ENCODE measurements at places on chromosomes 7 and 10.
A peak's percentile ranks its signal among the peaks of the same experiment; 100 is the strongest.

DNA sequence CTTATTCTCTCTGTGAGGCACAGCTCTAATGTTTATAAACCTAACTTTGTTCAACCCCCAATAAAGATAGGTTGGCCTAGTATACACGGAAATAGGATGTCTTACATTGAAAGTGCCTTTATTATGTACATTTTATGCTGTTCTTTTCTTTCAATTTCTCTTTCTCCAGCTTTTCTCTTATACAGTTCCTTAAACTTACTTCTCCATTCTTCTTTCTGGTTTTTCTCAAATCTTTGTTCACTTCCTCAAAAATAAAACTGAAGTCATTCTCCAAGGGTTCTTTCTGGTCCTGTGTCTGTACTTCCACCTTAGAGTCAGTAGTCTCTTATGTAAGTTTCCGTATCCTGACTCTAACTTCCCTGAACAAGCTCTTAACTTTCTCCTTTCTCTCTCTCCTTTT, 29.2 kb upstream of the NAMPT start:
- DNase-seq: no peak

DNA sequence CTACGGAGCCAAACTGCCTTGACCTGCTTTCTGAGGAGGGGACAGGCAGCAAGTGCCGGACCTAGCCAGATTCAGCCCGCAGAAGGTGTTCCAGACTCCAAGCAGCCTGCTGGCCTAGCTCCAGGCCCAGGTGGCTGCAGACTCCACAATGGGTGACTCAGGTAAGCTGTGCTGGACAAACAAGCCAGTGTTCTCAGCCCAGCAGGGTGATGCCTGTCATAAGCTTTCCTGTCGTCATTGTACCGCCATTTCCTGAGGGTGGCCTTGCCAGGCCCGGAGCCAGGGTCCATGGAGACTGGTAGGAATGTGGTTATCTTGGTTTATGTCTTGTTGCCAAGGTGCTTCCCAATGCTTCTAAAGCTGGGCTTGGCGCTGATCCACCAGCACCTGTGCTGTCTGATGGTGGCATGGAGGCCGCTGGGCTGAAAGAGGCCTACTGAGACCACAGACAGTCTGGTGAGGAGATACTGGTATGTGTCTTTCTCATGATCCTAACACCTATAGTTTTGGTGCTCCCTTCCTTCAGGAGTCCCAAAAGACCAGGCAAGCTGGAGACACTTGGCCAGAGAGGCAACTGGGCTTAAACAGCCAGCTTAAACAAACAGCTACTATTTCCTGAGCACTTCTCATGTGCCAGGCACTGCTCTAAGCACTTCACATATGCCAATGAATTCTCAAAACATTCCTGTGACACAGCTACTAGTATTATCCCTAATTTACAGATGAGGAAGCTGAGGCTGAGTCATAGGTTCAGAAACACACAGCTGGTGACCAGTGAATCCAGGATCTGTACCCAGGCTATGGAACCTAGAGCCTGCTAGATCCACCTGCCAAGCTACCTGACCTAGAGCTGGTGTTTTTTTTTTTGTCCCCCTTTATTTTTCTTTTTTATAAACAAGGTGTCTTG, 42.0 kb downstream of the ZC3HC1 start:
- DNase-seq: no peak

DNA sequence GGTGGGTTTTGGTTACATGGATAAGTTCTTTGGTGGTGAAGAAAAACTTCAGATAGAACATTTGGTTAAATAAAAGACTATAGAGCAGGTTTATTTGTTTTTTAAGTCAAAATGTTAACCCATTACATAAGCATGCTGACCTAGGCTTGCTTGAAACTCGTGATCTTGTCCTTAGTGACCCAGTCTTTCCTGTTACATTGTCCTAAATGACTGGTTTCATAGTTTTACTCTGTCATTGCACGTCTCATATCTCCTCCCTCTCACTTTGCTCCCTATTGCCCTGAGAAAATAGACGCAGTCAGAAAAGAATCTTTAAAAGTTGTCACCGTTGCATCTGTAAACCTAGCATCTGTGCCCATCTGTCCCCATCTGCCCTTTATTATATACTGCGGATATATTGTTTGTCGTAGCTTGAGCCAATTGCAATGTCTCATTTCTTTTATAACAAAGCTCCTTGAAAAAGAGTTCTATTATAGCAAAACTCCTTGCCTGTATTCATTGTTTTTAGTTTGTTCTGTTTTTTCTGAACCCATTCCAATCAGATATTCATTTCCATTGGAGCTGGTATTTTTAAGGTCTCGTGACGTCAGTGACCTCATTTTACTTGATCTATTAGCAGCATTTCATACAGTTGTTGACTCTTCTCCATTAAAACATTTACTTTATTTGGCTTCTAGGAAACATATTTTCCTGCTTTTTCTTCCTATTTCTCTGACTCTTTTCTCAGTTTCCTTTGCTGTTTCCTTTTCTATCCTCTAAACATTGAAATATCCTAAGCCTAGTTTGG, 57.3 kb downstream of the HELLS start:
- no peak for DNase-seq

- no peak for DNase-seq
These were observed 9.2 kb upstream of the FGFR2 start for GRCh38 chr10:121607310-121608055.

GRCh38 chr7:122316467-122317388, 12.2 kb upstream of the FEZF1 start:
- DNase-seq: no peak

DNA sequence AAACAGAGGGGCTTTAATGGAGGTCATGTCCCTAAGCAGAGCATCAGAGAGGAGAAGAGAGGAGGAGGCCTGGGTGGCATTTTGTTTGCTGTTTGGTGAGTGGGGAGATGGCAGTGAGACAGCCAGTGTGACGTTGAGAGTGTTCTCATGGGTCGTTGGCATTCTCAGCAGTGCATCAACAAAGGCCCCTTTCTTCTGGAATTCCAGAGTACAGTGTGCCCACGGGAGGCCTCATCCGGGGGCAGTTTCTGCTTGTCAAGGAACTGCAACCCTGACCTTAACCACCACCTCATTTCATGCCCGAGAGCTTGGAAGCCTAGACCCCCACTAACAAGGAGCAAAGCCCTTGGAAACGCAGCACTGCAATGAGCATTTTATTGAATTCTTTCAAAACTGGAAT, 92.9 kb downstream of the CELF2 start:
- no peak for DNase-seq

DNA sequence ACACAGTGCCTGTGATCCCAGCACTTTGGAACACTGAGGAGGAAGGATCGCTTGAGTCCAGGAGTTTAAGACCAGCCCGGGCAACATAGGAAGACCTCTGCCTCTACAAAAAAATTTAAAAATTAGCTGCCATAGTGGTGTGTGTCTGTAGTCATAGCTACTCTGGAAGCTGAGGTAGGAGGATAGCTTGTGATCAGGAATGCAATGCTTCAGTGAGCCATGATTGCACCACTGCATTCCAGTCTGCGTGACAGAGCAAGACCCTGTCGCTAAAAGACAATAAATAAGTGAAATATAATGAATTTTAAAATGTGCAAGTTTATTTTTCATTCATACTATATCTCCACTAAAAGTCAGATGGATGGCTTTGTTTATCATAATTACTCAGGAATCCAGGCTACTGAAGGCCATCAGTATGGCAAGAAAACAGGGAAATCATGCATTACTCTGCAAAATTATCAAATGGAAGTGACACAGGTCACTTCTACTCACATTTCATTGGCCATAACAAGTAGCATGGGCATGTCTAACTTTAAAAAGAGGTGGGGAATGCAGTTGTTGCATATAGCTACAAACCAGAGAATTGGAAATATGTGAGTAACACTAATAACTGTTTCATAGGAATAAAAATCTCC, 32.9 kb upstream of the FAM3C start:
- DNase-seq: no peak

DNA sequence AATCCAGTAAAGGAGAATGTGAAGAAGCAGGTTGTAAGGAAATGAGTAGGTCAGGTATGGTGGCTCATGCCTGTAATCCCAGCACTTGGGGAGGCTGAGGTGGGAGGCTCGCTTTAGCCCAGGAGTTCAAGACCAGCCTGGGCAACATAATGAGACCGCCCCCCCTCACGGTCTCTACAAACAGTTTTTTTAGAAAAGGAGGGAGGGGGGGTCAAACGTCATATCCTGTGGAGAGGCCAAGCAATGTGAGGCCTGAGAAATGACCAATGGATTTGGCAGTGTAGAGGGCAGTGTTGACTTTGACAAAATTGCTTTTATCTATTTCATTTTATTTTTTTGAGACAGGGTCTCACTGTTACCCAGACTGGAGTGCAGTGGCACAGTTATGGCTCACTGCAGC, 2.3 kb upstream of the DNAJB12 start:
- DNase-seq: no peak

GRCh38 chr10:21518149-21518640, 7.3 kb downstream of the SKIDA1 start:
- DNase-seq: peak; percentile 80

- DNase-seq: peak; percentile 10
These were observed 11.2 kb upstream of the FRMPD2 start for GRCh38 chr10:48285710-48286109.

DNA sequence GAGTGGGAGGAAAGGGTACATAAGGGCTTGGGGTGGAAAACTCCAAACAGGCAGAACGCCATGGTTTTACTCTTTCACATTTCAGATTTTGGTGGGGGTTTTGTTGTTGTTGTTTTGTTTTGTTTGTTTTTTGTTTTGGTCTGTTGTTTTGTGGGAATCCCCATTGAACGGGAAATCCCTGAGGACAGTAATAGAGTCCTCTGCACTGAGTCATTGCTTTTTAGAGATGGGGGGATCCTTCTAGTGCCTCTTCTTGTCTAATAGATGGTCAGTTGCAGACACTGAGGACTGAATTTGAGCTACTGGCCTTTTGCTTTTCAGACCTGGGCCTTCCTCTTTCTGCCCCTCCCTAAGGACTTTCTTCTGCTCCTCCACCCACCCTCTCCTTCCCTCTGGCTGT, 20.0 kb downstream of the TRPV5 start:
- no peak for DNase-seq

DNA sequence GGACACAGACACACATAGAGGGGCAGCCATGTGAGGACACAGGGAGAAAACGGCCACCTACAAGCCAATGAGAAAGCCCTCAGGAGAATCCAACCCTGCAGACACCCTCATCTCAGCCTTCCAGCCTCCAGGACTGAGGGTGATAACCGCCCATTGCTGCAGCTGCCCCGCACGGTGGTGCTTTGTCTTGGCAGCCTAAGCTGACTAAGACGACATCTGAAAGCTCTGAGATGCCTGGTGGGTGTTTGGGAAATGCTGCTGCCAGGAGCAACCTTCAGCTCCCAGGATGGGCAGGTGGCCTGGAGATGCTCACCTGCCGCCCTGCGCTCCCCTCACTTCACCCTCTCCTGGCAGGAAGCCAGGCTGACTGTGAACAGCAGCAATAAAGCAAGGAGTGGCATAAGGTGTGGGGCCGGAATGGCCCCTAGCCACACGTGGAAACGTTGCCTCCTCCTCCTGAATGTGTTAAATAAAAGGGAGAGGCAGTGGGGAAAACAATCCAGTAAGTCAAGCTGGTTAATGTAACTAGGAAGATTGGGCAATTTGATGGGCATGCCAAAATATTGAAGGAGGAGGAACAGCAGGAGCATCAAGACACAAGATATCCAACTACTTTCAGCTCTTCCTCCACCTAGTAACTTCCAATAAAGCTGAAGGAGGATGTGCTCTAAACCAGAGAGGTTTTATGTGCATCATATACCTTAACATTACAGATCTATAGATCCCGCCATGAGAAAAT, 121.5 kb downstream of the TNS3 start:
- no peak for DNase-seq

DNA sequence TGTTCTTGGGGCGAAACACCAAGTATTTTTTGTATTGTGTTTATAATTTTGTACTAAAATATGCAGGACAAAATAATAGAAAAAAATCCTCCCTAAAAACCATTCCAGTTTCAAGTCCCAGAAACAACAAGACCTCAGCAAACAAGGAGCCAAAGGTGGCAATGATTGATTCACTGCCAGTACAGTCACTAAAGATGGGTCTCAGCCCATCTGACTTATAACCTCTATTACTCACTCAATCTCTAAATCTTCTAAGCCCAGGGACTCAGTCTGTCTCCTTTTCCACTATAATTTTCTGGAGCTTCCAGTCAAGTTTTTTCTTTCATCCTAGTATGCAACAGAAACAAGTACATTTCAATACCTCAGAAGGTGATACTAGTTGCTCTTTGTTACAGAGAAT, 33.3 kb downstream of the SNX13 start:
- no peak for DNase-seq
